ENCODE measurements at places on chromosomes 3 and 15. TPM values are rescaled to one million over a fixed set of nuclear protein-coding genes. Genes with fewer than 3 reads are reported as not detected.

DNA sequence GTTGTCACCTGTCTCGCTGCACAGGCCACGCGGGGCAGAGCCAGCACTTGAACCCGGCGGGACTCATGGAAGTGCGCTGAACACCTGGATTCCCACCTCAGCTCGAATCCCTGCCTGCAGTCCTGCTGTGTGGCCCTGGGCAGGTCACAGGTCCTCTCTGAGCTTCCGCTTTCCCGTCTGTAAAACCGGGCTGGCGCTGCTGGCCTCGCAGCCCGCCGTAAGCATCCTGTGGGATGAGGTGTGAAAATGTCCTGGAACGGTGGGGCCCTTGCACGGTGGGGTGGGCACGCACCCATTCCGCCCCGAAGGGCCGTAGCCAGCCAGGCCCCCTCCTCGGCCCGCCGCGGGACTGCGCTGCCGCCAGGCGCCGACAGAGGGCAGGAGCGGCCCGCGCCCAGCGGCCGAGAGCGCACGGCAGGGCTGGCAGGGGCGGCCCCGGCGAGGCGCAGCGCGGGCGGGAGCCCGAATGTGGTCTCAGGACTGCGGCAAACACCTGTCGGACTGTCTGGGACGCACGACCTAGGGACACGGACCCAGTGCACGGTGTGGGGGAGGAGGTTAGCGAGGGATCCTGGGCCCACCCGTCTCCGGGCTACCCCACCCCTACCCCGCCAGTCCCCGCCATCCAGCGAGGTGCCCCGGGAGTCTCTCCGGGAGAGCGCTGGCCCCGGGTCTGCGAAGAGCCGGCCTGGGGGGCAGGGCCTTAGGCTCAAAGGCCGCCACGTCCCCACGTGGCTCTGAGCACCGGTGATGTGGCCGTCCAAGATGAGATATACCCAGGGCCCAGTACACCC lies 40.4 kb downstream of the DNAJB8 start:
- DNase-seq = no peak

DNA sequence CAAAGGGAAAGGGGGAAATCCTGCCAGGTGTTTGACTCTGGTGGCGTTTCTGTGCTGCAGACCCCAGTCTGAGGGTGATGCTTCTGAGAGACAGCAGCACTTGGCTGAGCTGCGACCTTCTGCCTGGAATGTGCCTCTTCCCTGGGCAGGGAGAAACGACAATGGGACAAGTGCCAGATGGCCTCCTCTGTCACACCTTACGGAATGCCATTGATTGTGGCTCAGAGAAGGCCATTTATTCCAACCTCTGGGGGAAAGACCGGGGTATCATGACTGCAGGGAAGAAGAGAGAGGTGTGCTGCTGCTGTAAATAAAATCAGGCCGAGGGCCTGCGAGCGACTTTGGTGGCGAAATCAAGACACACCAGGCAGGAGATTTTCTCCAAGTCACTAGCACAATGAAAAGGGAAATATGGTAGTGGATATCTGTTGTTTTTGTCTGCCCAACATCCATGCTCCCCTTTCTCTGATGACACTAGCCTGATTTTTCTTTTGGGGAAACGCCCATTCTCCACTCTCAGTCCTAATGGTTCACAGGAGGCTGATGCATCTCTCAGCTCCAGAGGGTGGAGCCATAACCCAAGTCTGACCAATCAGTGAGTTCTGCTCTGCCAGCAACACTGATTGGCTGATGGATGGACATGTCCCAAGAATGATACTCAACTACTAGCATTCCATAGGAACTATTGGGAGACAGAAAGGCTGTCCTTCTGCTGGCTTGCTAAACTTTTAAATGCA lies 336.1 kb downstream of the FOXP1 start:
- peak; percentile 67 for DNase-seq

FMN1 gene
- polyA plus RNA-seq = 7.3 TPM

GRCh38 chr3:72345980-72346379 lies 502.3 kb downstream of the SHQ1 start:
- DNase-seq = no peak

HHLA2 gene
- not detected for polyA plus RNA-seq

- DNase-seq = no peak
These were observed 198.5 kb upstream of the COL8A1 start for GRCh38 chr3:99439892-99440291.

DNA sequence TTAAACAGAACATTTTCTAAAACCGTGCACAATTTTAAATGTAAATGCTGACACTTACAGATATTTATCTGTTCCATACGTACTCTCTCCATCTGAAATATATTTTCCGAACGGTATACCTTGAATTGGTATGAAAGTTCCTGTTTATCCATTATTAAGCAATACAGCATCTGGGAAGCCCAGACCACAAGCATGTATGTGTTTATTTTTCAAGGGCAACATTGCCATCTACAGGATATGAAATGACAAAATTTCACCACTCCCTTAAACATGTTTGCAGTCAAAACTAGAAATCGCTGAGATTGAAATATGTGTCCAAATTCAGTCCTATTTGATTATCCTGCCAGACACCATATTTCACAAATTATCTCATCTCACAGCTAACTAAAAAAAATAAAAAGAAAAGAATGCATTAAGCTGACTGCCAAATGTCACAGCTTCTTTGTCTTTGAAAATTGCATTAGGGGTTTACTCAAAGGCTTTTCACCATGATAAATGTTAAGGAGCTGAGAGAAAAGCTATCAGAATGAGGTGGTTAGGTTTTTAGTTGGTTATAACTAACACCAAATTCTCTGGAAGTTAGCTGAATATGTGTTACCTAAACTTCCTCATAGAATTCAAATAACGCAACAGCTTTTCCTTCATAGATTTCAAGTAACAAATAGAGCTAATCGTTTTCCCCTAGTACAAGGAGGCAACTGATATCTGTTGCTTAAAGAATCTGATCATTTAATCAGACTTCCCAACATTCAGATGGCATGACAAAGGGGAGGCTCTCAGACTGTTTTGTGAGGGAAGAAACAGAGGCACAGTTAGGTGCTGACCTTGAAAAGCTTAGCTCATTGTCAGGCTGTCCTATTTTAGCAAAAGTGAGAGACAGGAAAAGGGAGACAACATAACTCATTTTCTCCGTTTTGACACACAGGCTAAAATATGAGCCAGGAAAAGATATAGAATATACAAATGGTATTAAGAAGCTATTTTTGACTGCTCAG lies 533.1 kb downstream of the TBL1XR1 start:
- peak; percentile 66 for DNase-seq

OIP5 gene
- 5.5 TPM for polyA plus RNA-seq

DNA sequence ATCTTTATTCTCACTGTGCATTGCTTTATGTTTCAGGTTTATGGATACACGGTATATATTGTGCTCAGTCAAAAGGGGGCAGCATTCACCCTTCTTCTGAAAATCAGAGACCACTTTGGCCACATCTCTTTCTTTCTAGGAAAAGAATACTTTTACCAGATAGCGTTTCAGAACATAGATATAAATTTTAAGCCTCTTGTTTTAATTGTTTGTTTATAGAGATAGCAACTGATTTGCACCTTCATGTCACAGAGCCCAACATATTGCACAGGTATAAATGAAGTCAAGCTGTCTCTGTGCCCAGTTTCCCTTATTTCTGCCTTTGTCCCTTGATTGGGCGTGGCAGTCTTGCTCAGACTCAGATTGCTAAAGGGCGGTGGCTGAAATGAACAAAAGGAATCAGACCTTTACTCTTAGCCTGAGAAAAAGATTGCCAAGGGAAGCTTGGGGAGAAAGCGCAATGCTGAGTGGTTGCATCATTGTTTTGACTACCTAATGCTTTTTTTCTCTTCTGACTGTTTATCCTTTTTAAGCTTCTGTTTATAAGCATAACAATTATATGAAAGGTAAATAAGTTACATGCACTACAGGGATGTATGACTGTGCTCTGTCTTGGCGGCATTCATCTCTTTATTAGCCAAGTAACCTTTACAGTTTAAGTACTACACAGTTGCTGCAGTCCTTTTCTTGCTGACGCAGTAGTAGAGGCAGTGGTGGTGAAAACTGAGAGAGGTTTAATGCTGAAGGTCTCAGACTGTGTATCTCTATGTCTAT lies 70.8 kb upstream of the ZBTB20 start:
- DNase-seq = peak; percentile 71

CMTM6 gene
- polyA plus RNA-seq = 29.4 TPM

- DNase-seq = no peak
These were observed 18.2 kb upstream of the WDR49 start for GRCh38 chr3:167671878-167672427.

- no peak for DNase-seq
These were observed 779.8 kb upstream of the NR2F2 start for GRCh38 chr15:95550702-95551101.

DNA sequence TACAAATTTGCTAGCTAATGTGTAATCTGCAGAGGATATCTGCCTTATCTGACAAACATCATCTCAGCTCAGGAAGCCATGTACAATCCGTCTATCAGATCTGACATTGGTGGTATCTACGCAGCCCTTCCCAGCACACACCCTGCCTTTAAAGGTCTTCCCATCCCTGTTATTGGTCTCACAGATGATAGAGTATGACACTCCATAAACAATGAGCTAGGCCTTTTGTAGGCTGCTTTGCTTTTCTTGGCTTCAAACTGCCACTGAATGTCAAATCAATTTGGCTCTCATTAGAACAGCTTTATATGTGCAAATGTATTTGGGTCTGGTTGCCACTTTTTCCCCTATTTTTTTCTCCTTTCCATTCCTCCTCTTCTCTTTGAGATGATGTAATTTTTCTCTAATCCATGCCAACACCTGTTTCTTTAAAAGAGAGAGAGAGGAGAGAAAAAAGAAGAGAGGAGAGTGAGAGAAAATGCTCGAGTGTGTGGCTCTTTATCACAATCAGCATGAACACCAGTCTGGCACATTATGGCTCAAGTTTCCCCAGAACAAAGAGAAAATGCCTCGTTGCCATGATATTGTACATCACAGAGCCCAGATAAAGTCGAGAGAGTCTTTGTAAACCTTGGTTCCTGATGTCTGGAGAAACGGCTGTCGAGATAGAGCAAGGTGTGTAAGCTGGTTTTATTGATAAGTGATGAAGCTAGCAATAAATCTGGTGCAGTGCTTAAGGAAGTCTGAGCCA lies 80.8 kb upstream of the DPH6 start:
- peak; percentile 32 for DNase-seq

RPP25 gene
- 0.38 TPM for polyA plus RNA-seq

WDR6 gene
- 172 TPM for polyA plus RNA-seq

GRCh38 chr15:74978503-74978902 lies 16.9 kb upstream of the SCAMP5 start:
- DNase-seq = peak; percentile 22

All from IMR-90 (cell line).